ENCODE measurements at places on chromosomes 2 and 18.

DNA sequence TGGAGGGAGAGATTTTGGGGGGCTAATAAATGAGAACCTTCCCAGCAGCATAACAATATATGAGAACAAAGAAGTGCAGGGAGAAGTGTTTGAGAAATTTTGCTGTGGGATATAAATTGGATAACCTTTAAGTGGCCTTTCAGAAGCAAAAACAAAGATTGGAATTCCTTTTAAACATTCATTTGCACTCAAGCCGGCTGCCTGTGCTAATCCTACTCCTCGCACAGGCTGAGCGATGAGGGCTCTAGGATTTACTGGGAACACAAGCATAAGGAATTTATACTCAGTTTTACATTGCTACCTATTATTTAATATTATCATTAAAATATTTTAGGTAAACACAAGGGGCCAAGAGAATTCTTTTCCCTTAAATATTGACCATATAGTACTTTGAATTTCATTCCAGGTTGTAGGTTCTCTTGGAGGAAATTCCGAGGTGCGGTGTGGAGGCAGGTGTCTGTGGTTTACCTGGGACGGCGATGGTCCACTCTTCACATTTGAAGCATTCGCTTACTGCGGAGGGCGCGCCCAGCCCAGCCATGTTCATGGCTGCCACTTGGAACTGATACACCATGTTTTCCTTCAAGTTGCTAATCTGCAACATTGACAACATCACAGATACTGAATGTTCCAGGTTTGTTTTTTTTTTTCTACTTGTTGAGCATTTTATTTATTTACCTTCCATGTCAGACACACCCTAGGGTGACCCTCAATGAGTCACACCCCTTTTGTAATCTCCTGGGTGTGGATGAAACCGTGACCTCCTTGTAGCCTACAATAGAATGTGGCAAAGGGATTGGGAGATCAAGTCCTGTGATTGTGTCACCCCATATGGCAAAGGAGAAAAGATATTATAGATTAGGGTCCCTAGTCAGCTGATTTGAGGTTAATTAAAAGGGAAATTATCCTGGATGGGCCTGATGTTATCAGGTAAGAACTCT, 100.1 kb downstream of the MYOM1 start:
- no peak for DNase-seq

- DNase-seq: no peak
Observed at GRCh38 chr2:160989778-160990177, 170.4 kb upstream of the TANK start.

DNA sequence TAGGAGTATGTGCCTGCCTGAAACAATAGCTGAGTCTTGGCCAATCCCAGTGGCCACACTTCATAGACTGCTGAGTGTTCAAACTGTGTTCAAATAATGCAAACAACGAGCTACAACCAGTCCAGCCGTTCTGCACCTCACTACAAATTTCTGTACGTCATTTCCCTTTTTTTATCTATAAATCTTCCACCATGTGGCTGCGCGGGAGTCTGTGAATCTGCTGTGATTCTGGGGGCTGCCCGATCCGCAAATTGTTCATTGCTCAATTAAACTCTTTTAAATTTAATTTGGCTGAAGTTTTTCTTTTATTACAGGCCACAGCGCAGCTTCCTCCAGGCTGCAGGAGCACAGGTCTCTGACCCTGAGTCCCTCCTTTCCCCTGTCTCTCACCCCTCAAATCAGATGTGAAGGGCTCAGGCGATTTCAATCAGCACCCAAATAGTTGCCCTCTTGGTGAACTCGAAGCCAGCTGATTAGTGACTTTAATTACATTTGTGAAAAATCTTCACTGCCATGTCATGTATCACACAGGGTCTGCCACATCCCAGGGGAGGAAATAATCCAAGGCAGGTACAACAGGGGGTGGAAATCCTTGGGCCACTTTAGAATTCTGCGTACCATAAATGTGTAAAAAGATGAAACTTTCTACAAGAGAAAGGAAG, 145.6 kb downstream of the NDUFA10 start:
- no peak for DNase-seq

DNA sequence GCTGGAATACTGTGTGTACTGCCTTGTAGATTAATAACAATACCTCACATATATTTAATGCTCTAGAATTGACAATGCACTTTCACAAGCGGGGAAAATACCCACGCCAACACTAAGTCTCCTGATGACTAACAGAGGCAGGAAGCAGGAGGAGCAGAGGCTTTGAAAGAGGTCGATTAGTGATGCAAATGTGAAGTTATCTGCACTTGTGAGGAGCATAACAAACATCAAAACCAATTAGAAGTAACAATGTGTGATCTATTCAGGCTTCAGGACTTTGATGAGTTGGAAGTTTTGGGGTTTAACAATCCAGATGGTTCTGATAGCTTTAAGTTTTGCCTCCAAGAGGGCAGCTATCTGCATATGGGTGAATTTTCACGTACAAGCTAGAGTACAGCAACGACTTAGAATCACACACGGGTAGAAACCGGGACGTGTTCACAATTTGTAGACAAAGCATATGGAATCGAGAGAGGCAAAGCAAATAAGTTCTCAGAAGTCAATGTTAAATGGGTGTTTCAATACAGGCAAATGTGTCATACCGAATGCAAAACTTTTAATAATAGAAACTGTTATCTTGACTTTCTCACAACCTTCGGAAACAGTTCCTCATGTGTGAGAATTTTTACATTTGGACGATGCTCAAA, 114.5 kb downstream of the METTL8 start:
- DNase-seq: no peak

GRCh38 chr2:57434972-57435371, 611.6 kb upstream of the VRK2 start:
- no peak for DNase-seq

- DNase-seq: no peak
Observed at GRCh38 chr2:37232131-37232933, 874 bp downstream of the NDUFAF7 start.

DNA sequence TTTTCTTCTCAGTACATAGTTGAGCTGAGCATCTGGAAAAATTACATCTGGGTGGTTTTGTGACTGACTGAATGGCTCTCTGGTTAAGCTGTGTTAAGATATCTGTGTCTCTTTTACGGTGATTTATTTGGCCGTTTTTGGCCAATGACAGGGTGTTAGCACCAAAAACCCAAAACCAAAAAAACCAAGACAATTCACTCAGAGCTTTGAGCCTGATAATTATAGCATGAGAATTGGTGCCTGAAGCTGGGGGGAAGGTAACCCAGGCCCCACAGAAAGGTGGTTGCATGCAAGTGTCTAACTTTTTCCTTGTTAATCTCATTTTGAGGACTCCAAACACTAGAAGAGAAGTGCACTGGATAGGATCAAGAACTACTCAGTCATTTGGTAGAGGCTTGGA, 4.5 kb downstream of the CD28 start:
- no peak for DNase-seq

- no peak for DNase-seq
Observed at GRCh38 chr2:104412384-104412783, 441.5 kb upstream of the POU3F3 start.

GRCh38 chr18:9226463-9226862, 89.9 kb downstream of the ANKRD12 start:
- DNase-seq: no peak

DNA sequence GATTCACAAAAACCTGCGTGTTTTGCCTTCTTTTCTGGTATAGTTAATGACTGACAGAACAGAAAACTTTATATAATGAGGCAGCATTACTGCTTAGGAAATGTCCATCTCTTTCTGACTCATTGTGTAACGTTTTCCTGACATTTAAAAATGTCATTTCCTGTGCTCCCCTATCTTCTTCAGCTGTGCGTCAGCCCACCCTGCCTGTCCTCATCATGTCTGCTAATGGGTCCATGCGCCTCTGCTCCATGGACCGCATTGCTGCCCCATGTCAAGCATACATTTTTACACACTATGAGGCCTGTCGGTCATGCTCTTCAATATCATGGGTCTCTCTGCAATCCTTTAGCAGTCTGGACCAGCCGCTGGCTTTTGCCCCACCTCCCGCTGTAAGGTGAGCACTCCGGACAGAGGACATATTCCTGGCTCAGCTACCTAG, 234.3 kb downstream of the CDCA7 start:
- DNase-seq: no peak

- no peak for DNase-seq
Observed at GRCh38 chr18:43777636-43778304, 500.5 kb upstream of the SYT4 start.

GRCh38 chr2:49241991-49242390, 87.7 kb upstream of the FSHR start:
- no peak for DNase-seq

- no peak for DNase-seq
Observed at GRCh38 chr2:62176801-62177200, 19.1 kb upstream of the B3GNT2 start.

- no peak for DNase-seq
Observed at GRCh38 chr2:157691131-157691530, 62.5 kb upstream of the ACVR1C start.

- no peak for DNase-seq
Observed at GRCh38 chr2:150247481-150247880, 240.0 kb downstream of the RND3 start.

DNA sequence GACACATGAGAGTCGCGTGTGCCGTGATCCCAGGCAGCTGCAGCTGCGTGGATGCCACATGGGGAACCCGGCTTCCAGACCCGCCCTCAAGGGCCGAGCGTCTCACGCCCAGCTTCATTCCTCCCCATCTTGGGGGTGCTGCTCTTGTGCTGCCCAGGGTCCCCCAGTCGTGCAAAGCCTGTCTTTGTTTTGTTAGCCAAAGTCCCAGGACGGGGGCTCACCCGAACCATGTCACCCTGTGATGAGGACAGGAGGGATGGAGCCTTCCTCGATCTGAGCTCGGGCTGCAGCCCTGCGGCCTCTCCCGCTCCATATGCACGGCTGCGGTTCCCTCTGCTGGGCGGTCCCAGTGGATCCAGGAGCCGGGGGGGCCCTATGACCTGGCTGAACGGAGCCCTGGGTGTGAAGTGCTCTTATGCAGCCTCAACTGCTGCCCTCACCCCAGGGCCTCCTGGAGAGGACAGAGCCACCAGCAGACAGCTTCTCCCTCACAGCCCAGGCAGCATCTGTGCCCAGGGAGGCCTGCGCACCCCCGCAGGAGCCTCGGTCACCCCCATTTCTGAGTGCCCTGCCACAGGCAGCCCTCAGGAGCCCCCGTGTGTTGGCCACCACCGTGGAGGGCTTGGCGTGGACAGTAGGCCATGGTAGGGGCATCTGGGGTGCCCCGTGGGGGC, 99.0 kb upstream of the CTDP1 start:
- DNase-seq: no peak

- DNase-seq: no peak
Observed at GRCh38 chr2:43743706-43744105, 30.1 kb upstream of the DYNC2LI1 start.

DNA sequence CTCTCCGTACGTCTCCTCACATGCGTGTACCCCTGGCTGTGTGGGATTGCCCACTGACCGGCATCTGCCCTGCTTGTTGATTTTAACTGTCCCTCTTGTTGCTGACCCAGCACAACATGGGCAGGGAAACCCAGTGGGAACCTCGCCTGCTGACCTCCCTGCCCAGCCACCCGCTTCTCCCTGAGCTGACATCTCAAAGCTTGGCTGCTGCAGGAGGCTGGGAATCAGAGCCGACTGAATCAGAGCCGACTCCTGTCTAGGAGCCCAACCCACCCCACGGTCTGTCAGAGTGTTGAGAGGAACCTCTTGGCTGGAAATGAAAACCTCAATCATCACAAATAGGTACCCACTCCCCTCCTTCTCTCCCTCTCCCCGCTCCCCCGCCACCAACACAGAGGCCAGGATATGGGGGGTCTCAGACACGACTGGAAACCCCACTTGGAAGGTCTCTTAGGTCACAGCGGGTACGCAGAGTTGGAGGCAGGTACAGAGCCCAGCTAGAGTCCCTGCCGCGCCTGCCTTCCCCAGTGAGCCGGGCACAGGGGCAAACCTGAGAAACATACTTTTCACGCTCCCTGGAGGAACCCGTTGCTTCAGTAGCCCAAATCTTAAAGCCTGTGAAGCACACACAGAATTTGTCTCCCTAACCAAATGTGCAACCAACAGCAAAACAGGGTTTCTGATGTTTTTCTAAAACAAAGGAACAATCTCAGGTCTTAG, 784 bp downstream of the EDAR start:
- DNase-seq: no peak

- DNase-seq: no peak
Observed at GRCh38 chr2:127419448-127420038, 1.3 kb downstream of the PROC start.

DNA sequence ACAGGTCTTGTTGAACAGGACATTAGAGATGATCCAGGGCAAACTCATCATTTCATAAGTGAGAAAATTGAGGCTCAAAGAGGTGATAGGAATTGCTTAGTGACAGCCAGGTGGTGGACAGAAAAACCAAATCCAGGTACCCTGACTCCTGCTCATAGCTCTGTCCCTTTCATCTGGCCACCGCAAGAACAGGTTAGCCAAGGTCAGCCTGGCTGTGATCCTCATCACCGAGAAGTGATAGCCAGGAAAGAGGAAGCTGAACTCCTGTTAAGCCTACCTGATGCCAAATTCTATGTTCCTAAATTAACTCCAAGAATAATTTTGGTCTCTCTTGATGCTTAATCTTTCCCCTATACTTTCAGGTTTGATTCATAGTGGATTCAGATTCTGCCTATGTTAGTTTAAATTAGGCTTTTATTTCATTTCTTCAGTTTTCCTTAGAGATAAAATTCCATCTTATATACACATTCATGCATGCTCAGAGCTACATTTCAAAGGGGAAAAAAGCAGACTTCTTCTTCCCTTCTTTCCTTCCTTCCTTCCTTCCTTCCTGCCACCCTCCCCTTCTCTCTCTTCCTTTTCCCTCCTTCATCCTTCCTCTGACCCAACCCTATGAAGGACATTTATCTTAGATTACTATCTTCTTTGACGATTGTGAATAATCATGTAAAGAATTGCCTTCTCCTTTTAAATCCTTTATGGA, 17.3 kb upstream of the CRIM1 start:
- no peak for DNase-seq

GRCh38 chr2:9230881-9231280, 24.3 kb downstream of the ASAP2 start:
- DNase-seq: no peak

- no peak for DNase-seq
Observed at GRCh38 chr18:52888014-52888413, 548.0 kb downstream of the DCC start.

DNA sequence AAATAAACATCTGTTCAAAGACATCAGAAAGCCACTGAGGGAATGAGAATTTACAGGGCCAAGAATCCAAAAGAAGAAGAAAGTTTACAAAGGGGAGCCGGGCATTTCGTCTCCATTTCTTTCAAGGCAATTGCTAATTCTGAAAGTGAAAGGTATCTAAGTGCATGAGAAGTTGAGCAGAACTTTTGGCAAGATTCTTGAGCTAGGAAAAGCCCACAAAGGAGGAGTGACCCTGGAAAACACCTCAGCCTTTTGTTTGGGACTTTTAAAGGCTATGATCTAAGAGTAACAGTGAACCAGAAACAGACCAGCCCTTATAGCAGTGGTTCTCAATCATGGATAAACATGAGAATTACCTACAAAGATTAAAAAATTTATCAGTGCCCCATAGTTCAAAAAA, 87.4 kb downstream of the MDH1 start:
- DNase-seq: no peak

Measured in naive B cell (primary cell).